ENCODE measurements at places on chromosomes 3 and 15.

DNA sequence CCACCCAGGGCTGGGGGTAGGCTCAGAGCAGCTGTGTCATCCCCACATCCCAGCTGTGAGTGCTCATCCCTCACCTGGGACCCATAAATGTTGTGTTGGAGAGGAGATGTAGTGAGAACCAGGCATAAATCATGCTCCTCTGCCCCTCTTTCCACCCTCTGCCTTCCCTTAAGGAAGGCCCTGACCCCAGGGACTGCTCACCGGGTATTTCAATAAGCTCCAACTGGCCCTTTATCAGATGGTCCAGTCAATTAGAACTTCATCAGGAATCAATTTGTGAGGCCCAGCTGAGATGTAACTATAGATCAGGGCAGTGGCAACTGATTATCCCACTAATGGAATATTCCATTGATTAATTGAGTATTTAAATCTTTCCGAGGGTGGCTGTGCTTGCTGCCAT, 50.8 kb upstream of the NTRK3 start:
- DNase-seq: no peak

GRCh38 chr3:16770021-16770420, 114.7 kb upstream of the PLCL2 start:
- no peak for DNase-seq

- no peak for DNase-seq
These were observed 557.6 kb upstream of the ADAMTS9 start for GRCh38 chr3:65245133-65246063.

DNA sequence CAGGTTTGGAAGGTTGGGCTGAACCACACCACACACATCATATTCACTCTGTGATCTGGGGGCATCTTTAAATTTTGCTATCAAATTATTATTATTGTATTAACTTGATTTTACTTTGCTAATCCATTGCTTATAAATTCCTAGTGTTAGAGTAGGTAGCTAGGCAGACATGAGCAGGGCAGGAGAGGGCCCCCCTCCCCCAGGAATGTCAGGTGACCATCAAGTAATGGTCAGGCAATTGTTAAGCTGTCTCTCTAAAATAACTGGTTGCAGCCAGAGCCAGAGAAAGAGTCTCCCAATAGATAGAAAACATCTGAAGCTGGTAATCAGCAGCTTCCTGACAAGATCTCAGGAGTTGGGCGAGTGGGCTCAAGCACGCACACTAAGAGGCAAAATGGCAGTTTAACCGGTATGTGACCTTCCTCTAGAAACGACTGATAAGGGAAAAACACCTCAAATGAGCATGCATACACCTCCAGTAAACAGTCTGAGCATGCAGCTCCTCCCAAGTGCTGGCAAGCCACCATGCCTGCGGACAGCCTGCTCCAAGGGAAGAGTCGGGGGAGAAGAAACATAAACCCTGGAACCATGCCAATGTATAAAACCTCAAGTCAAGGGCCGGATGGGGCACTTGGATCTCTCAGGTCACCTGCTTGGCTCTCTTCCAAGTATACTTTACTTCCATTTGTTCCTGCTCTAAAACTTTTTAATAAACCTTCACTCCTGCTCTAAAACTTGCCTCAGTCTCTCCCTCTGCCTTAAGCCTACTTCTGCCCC, 3.1 kb upstream of the CXCR6 start:
- no peak for DNase-seq

GRCh38 chr15:40952901-40953712, at the start of gene CHAC1:
Gene CHAC1 (plus strand): TSS chr15:40953471. CDS start chr15:40953584, 113 bp downstream.
- peak; percentile 66 for DNase-seq

GRCh38 chr3:144033240-144033589, 61.6 kb downstream of the DIPK2A start:
- no peak for DNase-seq

DNA sequence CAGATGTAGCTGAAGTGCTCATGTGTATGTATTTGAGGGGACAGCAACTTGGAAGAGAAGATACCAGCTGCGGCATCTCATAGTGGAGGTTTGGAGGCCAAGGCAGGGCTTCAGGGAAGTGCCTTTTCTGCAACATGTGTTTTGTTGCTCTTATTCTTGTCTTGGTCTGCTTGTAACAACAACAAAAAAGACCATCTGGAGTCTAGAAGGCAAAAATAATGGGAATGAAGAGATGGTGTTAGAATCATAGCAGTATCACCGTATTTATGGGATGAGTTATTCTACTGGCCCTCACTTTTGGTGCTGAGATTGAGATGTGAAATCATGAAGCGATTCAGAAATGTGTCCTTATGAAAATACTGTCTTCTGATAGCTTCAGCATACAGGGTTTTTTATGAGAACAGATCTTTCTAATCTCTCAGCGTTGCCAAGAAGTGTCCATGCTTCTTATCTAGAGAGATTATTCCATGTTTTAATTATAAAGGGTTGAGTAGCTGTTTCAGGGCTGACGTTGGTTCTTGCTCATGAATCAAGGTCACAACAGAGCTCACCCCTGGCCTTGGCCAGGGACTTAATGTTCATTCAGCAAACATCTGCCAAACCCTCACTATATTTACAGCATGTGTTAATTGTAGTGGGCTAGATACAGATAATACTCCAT, 58.0 kb downstream of the ITPR1 start:
- no peak for DNase-seq

DNA sequence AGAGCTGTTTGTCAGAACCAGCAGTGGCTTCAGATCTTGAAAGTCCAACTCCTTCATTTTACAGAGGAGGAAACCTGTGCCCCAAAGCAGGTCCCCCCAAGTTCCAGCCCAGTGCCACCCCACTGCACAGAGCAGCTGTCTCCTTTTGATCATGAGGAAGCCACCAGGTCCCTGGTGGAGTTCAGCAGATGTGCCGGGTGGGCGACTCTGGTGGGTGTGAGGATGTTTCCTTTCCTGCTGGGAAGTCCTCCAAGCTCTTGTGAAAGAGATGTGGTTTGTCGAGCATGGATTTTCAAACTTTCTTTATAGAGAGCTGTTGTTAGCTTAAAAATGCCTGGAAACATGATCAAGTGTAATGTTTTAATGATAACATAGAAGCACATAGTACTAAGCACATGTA, 52.0 kb downstream of the SMAD3 start:
- DNase-seq: no peak
